ENCODE measurements at places on chromosomes 6 and 20.

DNA sequence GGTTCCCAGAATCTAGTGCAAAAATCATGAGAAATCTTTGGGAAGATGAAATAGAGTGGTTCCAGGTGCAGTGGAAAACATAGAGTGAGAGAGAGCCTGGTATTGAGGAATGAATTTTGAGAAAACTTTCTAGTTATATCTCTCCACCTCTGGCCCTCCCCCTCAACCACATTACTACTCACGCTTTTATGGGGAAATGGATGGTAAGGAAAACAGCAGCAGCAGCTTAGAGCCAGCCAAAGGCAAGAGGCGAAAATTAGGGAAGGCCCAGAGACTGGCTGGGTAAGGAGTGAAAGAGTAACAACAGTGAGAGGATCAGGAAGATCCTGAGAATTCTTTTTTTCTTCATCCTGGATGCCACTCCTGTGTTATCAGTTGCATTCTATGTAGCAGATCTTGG lies 187.9 kb upstream of the ECI2 start:
- no peak for DNase-seq

- no peak for DNase-seq
These were observed 124.2 kb upstream of the PTPN1 start for GRCh38 chr20:50385733-50386640.

GRCh38 chr6:16370943-16371342 lies 132.6 kb downstream of the GMPR start:
- DNase-seq, result no peak

DNA sequence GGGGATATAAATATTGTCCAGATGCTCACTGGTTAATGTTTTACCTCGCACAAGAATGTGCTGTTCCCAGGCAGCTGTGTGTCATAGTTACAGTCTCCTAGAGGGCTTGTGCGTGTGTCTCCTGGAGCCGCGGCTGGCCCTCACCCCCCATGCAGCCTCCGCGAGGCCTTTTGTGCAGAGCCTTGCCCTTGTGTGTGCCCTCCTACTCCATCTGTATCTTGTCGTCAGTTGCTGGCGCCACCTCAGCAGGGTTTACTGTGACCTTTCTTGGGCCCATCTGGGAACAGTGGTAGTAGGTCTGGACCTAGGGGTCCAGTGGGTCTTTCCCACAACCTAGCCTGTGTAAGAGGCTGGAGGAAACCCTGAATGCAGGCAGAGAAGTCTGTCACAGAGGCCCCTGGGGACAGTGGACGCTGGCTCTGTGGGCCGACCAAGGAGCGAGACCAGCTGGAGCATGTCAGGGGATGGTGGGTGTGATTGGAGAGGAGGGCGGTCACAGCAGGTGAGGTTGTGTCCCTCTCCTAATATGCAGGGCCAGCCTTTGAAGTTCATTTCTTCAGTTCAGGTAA lies 35.2 kb downstream of the PPP1R14C start:
- no peak for DNase-seq

GRCh38 chr6:19415605-19416326 lies 421.4 kb upstream of the ID4 start:
- peak; percentile 37 for DNase-seq

GRCh38 chr6:26500102-26500501 lies at the start of gene BTN1A1:
Gene BTN1A1 (plus strand): TSS chr6:26500303. CDS start chr6:26501287, 984 bp downstream.
- no peak for DNase-seq

DNA sequence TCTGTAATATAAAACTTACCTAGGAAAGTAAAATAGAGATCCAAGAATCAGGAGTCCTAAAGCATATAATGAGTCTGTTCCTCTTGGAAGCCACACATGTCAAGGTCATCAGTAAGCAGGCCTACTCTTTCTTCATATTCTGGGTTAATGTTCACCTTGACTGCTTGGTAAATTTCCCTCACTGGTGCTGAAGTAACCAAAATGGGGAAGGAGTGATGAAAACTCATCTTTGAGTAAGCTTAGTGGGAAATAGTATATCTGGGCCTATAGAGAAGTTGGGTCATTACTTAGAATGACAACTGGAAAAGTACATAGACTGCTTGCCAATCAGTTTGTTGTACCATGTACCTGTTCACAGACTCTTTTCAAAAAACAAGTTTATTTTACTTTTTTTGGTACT lies 6.6 kb downstream of the TSPYL4 start:
- DNase-seq, result no peak

DNA sequence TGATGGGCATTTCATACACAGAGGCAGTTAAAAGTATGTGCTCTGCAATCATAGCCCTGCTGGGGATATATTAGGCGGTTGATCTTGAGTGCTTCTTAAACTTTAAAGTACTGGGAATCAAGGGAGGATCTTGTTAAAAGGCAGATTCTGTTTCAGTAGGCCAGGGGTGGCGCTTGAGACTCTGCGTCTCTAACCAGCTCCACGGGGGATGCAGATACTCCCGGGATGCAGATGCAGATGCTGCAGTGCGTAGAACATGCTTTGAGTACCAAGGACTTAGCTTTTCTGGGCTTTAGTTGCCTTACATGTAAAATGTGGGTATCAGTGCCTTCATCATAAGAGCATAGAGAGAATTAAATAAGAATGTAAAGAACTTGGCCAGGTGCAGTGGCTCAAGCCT lies 44.4 kb upstream of the ENPP5 start:
- DNase-seq, result no peak

DNA sequence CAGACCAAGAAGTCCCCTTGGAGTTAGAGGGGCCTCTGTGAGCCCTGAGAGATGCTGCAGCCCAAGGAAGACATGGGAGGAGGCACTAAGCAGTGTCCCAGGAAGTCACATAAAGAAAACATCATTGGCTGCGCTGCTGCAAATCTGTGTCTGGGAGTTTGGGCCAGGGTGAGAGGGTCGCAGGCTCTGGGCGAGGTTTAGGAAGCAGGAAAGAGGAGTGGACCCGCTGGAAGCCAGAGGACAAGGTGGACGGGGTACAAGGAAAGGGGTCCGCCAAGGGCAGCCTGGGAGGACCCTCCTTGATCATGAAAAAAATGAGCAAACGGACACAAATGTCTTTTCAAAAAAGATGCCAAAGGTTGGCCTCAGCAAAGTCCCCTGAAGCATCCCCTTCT lies 15.5 kb upstream of the SERPINB1 start:
- no peak for DNase-seq

DNA sequence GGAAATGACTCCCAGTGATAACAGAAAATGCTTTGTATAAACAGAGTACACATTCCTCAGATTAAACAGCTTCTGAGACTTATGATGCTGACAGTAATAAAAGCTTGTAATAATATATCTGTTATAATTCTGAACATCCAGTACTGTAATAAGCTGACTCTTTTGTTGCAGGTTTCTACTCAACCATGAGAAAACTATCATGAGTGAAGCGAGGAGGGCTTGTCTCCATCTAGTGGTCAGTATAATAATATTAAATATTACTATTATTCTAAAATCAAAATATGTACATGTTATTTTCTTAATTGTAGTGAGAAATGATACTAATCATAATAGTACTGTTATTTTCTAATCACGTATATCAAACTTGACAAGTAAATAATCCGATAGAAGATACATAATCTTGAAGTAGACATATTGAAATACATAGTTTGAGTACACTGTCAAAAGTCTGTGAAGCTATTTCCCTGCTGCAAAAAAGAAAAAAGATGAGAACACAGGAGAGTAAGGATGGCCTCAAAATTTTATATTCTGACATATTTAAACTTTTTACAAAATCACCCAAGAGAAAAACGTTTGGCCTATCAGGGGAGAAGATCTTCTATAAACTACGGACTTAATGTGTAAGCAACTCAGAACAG lies 183.1 kb downstream of the MOXD1 start:
- no peak for DNase-seq

GRCh38 chr20:56631318-56631989 lies 2.3 kb downstream of the TFAP2C start:
- DNase-seq, result no peak

DNA sequence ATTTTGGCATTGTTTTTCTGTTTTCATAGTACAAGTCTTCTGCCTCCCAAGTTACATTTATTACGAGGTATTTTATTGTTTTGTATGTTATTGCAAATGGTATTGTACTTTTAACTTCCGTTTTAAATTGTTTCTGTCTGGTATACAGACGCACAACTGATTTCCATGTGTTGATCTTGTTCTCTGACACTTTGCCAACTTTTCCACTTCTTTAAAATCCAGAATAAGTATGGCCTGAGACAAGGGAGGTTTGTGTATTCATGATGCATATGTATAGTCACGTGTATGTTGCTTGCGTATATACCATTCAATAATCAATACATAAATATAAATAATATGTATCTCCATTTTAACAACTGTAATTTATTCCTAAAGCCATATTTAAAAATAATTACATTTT lies 41.2 kb downstream of the THBS2 start:
- no peak for DNase-seq

GRCh38 chr6:142731611-142732010 lies 213.4 kb downstream of the HIVEP2 start:
- DNase-seq, result no peak

- DNase-seq, result no peak
These were observed 2.9 kb upstream of the CST1 start for GRCh38 chr20:23753589-23753988.

- DNase-seq, result no peak
These were observed 129.1 kb upstream of the SMLR1 start for GRCh38 chr6:130697995-130698535.

DNA sequence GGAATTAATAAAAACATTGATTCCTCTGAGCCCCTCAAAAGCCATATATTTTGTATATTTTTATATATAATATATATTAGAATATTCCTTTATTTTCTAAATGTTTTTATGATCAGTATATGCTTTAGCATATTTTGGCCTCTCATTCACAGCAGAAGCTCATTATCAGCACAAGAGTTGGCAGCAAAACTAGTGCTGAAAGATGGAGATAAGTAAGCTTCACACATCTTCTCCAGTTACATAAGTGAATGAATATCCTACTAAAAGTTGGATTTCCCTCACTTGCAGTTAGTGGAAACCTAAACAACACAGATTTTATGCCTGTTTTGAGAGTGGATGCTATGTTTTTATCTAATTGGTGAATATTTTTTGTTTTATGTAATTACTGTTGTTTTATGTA lies 1303.8 kb upstream of the ADGRB3 start:
- DNase-seq, result no peak

DNA sequence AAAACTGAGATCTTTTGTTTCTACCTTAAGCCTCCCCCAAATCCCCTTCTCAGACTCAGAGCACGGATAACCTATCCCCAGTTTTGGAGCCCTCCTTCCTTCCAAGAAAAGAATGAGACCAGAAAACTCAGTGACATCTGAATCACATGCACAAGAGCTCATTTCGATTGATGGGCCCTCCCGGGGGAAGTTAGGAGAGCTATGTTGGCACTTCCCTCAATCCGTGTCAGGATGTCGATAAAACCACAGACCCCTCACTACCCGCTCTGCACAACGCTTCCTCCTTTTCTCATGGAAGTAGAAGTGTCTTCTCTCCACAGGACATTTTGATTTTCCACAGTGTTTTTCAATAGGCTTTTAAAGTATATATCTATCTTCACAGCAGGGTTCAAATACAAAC lies 332.4 kb downstream of the HACE1 start:
- DNase-seq, result no peak

GRCh38 chr6:42407379-42407778 lies 44.3 kb downstream of the TRERF1 start:
- peak; percentile 80 for DNase-seq

DNA sequence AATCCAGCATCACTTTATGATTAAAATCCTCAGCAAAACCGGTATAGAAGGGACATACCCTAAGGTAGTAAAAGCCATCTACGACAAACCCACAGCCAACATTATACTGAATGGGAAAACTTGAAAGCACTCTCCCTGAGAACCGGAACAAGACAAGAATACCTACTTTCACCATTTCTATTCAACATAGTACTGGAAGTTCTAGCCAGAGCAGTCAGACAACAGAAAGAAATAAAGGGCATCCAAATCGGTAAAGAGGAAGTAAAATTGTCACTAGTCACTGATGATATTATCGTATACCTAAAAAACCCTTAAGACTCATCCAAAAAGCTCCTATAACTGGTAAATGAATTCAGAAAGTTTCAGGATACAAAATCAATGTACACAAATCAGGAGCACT lies 33.3 kb downstream of the BLOC1S5 start:
- no peak for DNase-seq

GRCh38 chr6:108585359-108585758 lies 24.6 kb downstream of the FOXO3 start:
- DNase-seq, result no peak

GRCh38 chr6:43269273-43270007 lies 26.2 kb downstream of the TTBK1 start:
- DNase-seq, result no peak

GRCh38 chr6:85401186-85402021 lies 48.5 kb upstream of the NT5E start:
- DNase-seq, result no peak

- DNase-seq, result no peak
These were observed 61.0 kb downstream of the SOBP start for GRCh38 chr6:107550906-107551305.

- DNase-seq, result peak; percentile 53
These were observed 56.6 kb upstream of the CCN6 start for GRCh38 chr6:111997078-111997852.

DNA sequence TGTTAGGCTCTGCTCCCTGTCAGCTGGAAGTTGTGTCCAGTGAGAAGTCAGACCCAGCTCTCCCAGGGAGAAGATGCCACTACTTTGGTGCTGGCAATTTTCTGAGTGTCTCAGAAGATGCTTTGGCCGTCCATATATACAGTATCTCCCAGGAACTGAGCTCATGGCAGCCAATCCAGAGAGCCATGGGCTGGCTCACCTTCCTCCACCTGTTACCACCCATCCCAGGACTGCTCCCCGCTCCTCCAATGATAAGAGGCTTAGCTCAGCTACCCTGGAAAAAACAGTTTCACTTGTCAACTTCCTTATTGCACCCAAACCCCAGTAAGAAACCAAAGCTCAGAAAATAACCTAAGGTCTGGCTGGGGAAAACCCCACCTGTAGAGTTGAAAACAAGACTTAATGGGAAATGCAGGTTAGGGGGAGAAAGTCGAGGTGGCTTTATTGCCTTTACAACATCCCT lies at the start of gene BNIP5:
TSS of gene BNIP5 (minus strand) at position 110 of the 463 bp plus-strand sequence. CDS start 6,198 bp downstream, outside the sequence.
- no peak for DNase-seq

GRCh38 chr20:4180356-4180755 lies 165.0 kb upstream of the RNF24 start:
- DNase-seq, result no peak

GRCh38 chr6:161744211-161745067 lies 470.6 kb upstream of the AGPAT4 start:
- DNase-seq, result no peak

Data from GM04504 (cell line).